Fibroblast of mammary gland (primary cell): ENCODE measurements at places on chromosomes 12 and 14.
A peak's percentile ranks its signal among the peaks of the same experiment; 100 is the strongest.

GRCh38 chr14:58238252-58239243 lies 6.1 kb upstream of the PSMA3 start:
- peak; percentile 49 for DNase-seq

DNA sequence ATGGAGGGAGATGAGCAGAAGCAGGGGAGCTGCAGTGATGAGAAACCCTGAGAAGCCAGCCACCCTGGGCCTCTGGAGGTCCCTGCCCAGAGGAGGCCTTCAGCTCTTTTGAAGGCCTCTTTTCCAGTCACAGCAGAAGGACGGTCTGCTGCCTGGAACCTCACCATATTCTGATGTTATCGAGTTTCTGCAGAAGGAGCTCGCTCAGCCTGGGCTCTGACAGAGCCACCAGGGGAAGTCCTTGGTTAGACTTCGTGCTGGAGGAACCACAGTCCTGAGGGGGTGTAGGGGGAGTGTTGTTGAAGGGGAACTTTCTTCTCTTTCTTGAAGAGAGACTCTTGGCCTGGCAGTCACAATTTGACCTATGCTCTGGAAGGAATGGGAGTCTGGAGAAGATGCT lies 25.1 kb upstream of the BATF start:
- DNase-seq: no peak

DNA sequence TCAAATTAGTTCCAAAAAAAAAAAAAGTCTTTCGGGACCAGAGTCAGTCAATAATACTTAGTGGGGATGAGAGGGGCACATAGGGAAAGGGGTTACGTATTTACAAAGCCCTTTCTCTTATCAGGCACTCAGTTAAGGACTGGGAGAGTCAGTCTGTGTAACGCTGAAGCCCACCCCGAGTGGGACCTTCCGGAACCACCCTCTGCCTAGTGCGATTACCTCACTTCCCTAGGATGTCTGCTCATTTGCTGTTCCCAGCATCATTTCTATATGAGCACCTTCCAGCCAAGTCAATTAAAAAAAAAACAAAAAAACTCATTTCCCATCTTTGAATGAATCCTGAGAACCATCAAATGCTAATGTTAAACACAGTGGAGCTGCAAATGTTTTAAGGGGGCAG lies 76.9 kb downstream of the BMP4 start:
- DNase-seq: no peak

GRCh38 chr14:51546603-51547258 lies 105.0 kb upstream of the FRMD6 start:
- no peak for DNase-seq

DNA sequence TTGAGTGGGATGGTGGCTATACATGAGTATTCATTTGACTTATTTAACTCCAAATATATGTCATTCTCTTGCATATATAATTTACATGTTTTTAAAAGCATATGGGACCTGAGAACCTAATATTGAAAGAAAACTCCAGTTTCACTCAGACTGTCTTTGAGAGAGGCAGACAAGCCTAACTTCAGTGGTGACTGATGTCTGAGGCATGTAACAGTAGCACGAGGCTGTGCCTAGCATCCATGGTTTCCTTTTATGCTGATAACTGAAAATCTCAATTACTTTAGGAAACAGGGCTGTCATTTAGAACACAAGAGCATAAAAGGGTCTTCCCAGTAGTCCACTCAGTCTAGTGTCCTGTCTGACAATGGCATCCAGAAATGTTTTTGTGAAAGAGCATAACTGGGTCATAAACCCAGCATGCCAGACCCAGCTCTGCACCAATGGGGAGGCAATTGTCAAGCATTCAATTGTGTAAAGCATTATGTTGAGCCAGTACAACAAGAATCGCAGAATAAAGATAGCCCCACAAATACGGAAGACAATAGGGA lies 24.3 kb downstream of the MAPK1IP1L start:
- DNase-seq: peak; percentile 23

- DNase-seq: peak; percentile 89
These were observed at the start of gene OASL for GRCh38 chr12:121038861-121039668. TSS of gene OASL (minus strand) at chr12:121039246. CDS start at chr12:121038971, 275 bp downstream.

DNA sequence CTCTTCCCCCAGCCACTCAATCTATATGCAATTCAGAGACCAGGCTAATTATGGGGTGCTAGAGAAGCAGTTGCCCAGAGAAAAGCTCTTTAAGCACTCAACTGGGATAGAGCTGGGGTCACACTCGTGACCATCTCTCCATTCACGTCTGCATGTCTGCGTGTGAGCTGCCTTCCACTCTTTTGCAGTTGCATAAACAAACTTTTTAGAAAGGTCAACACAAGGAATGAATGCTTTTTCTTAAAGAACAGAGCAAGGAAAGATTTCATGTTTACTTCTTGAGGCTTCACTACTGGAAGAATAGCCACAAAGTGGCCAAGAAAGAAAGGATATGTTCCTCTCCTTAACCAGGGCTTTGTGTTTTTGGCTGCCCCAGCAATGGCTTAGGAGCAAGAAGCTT lies 151.1 kb downstream of the SAMD4A start:
- DNase-seq: no peak

GRCh38 chr12:48032597-48032996 lies 28.3 kb upstream of the COL2A1 start:
- peak; percentile 4 for DNase-seq

DNA sequence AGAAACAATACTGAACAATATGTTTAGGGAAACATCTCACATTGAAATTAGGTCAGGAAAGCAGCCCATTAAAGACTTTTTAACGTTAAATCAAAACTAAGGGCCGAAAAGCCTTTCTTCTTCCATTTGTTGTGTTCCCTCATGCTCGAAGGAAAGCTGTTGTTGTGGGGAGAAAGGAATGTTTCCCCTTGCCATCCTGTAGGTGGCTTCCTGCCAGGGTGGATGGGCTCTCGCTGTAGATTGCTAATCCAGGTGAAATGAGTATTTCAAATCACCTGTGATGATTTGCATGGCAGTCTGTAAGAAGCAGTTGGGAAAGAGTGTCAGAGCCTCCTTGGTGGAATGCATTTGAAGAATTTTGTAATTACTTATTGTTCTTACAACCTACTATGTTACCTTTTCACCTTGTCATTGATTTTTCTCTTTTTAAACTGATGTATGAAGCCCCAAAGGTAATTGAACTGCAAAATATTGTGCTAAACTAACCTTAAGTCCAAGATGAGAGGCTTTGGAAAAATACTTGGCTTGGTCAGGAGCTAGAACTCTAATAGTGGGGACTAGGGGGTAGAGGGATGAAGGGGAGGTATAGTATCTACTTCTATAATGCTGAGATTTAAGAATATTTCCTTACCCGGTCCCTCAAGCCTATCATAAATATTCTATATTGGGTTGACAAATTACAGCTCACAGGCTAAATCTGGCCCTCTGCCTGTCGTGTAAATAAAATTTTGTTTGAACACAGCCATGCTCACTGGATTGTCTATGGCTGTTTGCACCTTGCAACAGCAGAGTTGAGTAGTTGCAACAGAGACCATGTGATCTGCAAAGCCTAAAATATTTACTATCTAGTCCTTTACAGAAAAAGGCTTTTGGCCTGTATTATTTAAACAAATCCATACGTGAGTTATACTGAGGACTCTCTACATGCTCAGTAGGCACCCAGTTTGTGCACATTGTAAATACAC lies 7.7 kb upstream of the DCP1B start:
- DNase-seq: no peak

GRCh38 chr14:84432676-84433075 lies 1097.3 kb upstream of the FLRT2 start:
- no peak for DNase-seq

DNA sequence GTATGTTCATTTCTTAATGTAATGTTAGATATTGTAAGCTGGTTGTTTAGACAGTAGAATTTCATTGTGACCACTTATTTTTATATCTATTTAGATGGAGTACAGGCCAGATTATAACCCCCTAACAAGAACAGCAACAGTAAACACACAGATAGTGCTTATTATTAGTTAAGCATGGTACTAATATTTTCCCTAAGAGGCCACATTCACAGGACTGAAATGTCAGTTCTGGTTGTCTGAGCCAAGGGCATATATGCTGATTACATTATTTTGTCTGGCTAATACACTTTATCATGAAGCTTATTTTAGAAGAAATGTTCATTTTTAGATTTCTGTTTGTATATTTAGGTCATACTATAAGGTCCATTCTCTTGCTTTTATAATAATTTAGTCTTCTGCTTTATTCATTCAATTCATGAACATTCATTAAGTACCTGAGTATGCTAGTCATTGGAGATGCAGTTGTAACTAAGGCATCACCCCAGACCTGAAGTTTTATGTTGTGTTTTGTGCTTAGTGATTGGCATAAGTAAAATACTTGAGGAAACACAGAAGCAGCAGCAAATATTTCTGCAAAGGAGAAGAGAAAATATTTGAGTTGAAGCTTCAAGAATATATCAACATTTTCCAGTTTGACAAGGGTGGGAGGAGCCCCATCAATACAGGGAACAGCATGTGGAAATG lies 413.7 kb downstream of the RAD51B start:
- no peak for DNase-seq

DNA sequence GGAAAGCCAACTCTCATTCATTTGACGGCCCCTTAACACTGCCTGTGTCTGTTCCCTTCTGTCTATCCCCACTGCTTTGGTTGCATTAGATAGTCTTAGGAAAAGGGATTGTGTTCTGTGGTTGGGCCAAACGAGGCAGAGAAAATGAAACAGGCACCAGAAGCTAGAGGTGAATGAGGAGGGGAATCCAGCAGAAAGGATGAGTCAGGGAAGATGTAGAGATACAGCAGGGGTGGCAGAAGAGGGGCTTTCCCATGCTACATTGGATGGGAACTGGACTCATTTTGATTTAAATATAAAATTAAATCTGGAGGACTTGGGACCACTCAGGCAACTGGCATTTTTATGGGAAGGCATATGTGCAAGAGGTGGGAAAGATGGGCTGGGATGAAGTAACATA lies 43.3 kb downstream of the OTOGL start:
- no peak for DNase-seq

DNA sequence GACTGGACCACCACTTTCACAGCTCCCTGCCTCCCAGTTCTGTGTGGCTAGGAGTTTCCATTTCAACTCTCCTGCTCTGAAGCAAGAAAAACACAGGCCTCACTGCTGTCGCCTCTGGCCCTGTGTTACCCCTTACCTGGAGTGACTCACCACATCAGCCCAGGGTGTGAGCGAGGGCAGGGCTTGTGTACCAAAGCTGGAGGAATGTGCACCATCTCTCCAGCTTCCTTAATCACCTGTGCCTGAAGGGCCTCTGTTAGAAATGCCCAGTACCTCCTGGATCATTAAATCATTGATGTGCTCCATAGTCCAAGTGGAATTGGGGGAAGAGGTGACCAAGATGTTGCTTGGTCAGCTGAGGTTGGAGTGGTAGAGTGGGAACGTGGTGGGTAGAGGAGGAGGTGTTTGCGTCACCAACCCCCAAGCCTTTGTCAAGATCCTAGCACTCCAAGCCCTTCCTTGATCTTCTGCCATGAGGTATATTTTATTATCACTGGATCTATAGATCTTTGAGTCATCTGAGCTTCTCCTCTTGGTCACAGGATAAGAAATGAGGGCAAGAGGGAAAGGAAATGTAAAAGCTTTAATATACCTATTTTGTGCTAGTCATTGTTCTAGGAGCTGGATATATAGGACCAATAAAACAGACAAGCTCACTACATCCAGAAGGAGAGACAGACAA lies 51.3 kb downstream of the SSPN start:
- DNase-seq: no peak

GRCh38 chr14:34662561-34663088 lies 32.7 kb upstream of the SNX6 start:
- DNase-seq: peak; percentile 46

GRCh38 chr12:40693207-40693821 lies 1.1 kb downstream of the CNTN1 start:
- no peak for DNase-seq

- DNase-seq: no peak
These were observed 26.0 kb upstream of the LHX5 start for GRCh38 chr12:113497693-113498092.

- DNase-seq: no peak
These were observed 37.1 kb upstream of the LMNTD1 start for GRCh38 chr12:25590011-25590721.

DNA sequence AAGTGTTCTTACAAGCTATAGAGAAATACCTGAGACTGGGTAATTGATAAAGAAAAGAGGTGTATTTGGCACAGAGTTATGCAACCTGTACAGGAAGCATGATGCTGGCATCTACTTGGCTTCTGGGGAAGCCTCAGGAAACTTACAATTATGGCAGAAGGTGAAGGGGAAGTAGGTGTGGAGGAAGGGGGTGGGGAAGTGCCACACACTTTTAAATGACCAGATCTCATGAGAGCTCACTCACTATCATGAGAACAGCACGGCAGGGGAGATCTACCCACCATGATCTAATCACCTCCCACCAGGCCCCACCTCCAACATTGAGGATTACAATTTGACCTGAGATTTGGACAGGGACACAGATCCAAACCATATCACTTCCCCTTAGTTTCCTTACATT lies 32.8 kb downstream of the TSHR start:
- DNase-seq: no peak

- no peak for DNase-seq
These were observed 26.1 kb upstream of the OR10P1 start for GRCh38 chr12:55610598-55610997.

- DNase-seq: no peak
These were observed 16.6 kb downstream of the PITPNM2 start for GRCh38 chr12:123134271-123134671.

DNA sequence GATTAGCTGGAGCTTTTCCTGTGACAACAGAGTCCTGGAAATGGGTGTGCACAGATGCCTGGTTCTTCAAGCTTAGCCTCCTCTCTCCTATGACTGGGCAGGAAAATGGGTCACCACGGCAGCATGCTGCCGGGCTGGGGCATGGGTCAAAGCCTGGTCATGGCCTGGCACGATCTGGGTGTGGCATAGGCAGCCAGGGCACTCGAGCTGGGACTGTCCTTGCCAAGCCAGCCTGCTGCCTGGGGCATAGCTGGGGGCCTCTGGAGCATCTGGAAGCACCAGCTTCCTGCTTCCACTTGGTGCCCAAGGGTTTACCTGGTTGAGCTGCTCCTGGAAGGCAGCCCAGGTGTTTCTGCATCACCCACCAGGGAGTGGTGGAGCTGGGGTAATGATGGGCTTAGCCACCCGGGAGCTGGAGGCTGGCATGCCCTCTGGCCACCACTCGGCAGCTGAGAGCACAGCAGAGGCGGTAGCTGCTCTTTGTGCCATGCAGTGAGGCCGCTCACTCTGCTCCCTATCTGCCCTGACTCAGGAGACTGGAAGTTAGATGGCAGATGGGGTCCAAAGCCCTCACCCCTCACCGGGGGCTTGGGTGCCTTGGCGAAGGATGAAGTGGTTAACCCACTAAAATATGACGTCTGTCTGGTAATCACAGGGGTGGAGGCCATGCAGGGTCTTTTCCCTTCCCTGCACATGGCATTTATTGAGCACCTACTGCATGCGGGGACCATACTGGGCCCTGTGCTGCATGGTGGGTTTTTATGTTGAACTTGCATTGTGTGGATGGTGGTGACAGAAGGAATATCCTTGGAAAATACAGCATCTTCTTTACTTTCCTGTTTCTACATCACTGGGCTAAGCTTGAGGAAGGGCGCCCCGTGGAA lies 1.7 kb downstream of the OTUB2 start:
- no peak for DNase-seq
